ENCODE measurements at places on chromosomes 3 and 15.

- DNase-seq, result no peak
Measured at GRCh38 chr3:33790091-33790490, 8.3 kb upstream of the PDCD6IP start.

- no peak for DNase-seq
Measured at GRCh38 chr3:125959317-125960065, 9.5 kb upstream of the ROPN1B start.

DNA sequence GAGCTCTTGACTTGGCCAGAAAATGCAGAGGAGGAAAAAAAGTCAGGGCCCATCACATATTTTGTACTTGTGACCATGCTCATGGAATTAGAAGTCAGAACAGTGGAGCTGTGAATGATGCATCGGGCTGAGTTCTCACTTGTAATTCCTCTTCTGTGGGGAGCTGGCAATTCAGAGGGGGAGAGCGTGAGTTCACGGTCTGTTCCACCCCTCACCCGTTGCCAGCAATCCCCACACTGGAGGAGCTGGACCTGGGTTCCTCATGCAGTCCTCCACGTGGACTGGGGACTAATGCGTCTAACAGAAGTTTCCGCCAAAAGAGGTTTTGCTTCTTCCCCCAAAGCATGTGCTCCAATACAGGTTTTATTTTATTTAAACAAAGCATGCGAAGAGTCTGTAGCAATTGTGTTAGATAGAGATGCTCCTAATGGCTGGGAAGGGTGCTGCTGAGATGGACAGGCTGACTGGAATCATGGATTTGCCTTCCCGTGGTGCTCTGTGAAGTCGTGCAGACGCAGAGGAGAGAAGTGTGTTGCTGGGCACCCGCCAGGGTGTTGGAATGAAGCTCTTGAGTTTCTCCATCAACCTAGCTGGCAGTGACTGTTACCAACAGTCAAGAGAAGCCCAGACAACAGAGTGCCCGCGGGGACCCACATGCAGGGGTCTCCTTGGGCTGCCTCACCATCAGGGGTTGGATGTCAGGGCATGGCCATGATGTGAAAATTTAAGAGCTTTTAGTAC, 77.4 kb upstream of the PCSK6 start:
- no peak for DNase-seq

DNA sequence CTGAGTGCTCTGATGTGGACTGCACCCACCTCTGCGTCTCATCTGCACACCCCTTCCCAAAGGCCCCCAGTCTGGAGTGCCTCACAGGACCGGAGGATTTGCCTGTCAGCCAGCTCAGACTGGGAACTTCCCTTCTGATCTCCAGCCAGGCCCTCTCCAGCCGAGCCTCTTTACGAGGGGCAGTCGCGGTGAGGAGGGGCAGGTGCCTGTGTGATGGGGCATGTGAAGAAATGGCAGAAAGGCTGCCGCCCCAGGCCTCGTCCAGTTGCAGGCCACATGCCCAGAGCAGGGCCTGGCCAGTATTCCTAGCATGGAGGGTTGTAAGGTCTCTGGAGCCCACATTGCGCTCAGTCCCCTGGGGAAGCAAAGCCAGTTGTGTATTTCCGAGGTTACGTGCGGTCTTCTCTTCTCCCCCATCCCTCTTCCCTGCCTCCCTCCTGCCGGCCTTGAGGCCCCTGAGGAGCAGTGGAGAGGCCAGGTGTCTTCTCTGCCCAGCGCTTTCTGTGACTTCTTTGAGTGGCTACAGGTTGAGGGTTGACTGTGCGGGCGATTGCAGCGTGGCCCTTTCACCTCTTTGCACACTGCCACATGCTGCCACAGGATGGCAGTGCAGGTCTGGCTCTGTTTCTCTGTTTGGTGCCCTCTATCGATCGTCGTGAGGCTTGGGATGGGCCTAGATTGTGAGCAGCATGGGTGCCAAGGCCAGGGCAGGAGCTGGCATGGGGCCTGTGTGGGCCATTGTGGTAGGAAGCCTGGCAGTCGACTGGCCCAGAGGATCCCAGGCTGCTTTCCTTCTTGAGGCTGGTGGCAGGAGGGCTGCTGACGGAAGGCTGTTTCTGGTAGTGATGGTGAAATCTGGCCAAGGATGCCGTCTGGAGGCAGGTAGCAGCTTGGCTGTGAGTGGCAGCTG, 5.3 kb downstream of the CLK3 start:
- DNase-seq, result no peak

- no peak for DNase-seq
Measured at GRCh38 chr3:155096303-155097008, 16.3 kb downstream of the MME start.

DNA sequence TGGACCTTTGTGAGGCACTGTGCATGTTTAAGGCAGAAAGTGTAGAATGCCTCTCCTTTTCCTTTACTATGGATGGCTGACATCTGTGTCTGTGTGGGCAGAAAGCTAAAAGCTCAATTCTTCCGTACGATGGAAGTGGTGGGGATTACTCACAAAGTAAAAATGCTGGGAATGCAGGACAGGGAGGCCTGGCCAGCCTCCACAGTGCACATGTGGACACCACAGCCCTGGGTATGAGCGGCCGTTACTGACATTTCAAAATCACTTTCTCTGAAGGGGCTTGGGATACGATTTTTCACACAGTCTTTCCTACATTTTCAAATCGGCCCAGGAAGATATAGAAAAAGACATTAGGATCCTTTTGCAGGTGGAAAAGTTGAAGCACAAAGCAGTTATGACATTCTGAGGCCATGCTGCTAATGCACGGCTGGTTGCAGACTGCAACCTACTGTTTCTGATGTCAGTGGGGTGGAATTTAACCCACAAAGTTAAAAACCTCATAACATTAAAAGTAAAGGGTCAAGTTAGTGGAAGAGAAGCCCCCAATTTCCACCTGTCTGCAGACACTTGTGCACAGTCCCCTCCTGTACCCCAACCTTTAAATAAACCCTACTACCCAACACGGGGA, 27.9 kb downstream of the EHD4 start:
- DNase-seq, result no peak

GRCh38 chr15:62966294-62967078, 76.1 kb upstream of the TPM1 start:
- DNase-seq, result no peak

All from NCI-H748 treated with DMSO at 0.1 percent for 48 hours (cell line).